ENCODE measurements at places on chromosomes 7 and 10. TPM values are rescaled to one million over a fixed set of nuclear protein-coding genes. Genes with fewer than 3 reads are reported as not detected.

LIPM gene
- not detected for total RNA-seq

ZNF107 gene
- 12.9 TPM for total RNA-seq

PGAM1 gene
- total RNA-seq: 1,128 TPM

OPN4 gene
- not detected for total RNA-seq

GPR26 gene
- total RNA-seq: not detected

KLF14 gene
- total RNA-seq: not detected

ELN gene
- 0.15 TPM for total RNA-seq

DNA sequence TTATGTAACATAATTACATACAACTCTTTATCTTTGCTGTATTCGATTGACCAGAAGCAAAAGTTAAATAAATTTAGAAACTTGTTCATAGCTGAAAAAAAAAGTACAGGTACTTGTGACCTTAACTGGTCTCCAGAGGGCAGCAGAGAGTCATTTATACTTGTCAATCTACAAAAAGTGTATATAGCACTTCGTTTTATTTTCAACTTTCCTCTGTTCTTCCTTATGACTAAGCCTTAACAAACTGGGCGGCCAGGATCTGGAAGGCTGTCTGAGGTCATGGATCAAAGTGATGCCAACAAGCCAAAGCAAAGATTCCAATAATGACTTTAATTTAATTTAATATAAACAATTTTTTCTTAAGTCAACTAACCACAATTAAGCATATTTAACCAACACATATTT lies 29.8 kb downstream of the C10orf67 start:
- DNase-seq: peak; percentile 38

GRCh38 chr7:114415064-114415989 lies 712 bp downstream of the FOXP2 start:
- no peak for DNase-seq

DNA sequence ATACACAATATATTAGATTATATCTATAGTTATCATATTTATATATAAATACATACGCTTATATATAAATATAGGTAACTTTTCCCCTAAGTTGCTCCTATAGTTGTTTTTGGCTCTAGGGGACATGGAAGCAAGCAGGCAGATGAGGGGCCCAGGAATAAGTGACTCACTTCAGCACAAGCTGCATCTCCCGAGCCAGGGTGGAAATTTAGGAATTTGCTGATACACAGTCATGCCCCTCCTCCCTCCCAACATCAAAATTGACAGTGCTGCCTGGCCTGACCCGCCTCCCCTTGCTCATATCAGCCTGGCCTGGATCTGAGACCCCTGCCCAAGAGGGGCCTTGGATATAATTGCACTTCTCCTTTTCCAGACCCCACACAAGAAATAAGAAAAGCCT lies 33.8 kb downstream of the MKI67 start:
- no peak for DNase-seq

GRCh38 chr10:32056136-32057035 lies at the start of gene KIF5B:
TSS of gene KIF5B (minus strand) at chr10:32056425. CDS start at chr10:32055973, 452 bp downstream.
- peak; percentile 82 for DNase-seq

- peak; percentile 63 for DNase-seq
These were observed 2.3 kb downstream of the HKDC1 start for GRCh38 chr10:69222157-69223027.

- no peak for DNase-seq
These were observed 7.1 kb upstream of the WDR86 start for GRCh38 chr7:151416941-151417315.

DNA sequence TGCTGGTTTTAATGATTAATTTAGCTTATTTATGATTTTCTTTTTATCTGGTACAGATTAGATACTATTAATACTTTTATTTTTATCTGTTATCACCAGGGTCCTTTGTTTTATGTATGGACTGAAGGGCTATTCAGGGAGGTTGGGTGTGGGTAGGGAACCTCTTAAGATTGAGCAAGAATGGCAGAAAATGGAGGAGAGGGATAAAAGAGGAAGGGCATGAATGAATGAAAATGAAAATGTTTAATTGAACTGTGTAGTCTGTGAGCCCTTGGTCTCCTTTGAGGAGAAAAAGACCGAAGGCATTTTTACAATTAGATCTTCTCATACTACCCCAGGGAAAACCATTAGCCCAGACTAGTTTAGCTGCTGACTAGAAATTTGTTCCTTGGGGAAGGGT lies 93.1 kb downstream of the CDK14 start:
- DNase-seq: no peak

GRCh38 chr7:18552943-18553604 lies 57.5 kb downstream of the HDAC9 start:
- no peak for DNase-seq

DNA sequence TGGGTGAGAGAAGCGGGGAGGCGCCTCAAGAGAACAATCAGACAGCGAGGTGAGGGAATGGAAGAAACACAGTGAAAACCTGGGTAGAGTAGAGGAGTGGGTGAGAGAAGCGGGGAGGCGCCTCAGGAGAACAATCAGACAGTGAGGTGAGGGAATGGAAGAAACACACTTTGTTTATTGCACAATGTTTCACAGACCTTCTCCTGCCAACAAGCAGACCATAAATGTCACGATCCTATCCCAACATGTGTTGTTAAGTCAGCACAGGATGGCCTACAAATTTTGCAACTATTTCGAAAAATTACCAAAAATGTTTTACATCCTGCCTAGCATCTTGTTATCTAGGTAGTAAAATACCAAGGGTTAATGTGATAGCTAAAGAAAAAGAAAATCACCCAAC lies 115.3 kb downstream of the JAZF1 start:
- DNase-seq: no peak

- DNase-seq: no peak
These were observed 174.6 kb downstream of the CCDC71L start for GRCh38 chr7:106486331-106486730.

DNA sequence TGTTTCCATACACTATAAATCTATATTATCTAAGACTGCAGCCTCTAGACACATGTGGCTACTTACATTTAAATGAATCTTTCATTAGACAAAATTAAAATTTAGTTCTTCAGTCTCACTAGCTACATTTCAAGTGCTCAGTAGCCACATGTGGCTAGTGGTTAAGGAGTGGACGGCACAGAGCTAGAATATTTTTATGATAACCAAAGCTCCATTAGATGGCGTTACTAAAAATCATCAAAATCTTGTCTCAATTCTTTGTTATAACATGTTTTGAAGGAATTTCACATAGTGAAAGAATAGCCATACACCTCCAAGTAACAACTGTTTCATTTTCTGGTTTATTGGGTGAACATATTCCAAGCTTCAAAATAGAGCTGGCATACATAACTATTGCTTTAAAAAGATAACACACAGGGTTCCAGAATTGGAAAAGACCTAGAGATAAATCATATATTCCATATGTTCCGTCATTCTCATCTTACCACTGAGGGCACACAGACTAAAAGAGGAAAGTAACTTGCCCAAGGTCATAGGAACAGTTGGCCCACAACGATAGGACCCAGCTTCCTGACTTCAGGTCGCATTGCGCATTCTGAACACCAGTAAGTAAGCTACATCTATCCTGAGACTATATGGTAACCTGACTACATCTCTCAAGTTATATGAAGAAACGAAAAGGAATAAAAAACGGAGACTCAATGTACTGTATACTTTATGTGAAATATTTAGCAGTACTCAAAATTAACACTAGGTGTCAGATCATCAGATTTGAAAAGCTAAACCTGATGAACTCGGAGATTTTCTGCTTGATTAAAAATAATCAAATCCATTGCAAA lies 66.6 kb downstream of the CAV1 start:
- no peak for DNase-seq

DNA sequence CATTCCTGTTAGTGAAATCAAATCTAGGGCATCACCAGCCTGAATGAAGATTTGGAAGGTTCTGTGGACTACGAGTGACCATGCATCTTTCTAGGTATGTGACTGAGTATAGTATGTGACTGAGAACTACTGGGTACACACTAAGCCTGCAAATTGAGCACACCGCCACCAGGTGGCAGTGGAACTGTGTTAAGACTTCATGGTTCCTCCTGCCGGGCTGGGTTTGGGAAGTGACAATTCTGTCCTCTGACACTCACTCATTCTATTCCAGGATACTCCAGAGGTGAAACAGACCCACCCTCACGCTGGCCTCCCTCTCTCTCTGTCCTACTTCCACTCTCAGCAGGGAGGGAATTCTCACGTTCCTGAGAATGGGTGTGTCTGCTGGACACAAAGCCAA lies 84.0 kb upstream of the TMEM248 start:
- DNase-seq: no peak

- DNase-seq: no peak
These were observed 228.0 kb downstream of the ELMO1 start for GRCh38 chr7:37220664-37221063.

GRCh38 chr7:25771491-25771890 lies 380.5 kb upstream of the NFE2L3 start:
- no peak for DNase-seq

GRCh38 chr7:28207486-28208158 lies 27.0 kb upstream of the JAZF1 start:
- DNase-seq: no peak

GRCh38 chr7:112125250-112125649 lies 80.9 kb downstream of the DOCK4 start:
- DNase-seq: no peak

DNA sequence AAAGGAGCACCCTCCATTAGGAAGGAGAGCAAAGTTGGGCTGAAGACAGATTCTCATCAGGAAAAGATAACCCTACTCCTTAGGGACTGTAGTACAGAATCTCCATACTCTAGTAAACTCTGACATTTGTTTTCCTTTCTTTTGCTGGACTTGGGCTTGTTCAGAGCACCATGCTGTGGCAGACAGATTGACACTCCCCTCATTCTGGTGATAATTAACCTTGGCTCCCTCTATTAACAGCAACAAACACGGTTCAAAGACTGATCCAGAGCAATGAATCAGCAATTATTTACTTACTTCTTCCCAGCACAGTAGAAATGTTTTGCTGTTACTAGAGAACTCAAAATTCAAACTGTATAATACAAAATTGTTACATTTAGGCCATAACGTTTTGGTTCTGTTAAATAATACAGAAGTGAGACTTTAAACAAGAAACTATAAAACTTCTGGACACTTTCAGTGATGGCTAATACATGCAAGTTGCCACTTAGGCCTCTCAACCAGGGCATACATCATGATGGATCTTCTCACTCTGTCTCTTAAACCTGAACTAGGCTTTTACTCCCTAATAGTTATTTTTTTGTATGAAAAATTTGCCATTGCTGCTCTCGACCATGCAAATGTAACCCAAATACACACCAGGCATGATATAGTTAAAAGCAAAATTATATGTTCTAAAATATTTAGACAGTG lies 639.0 kb downstream of the IPMK start:
- no peak for DNase-seq

- DNase-seq: no peak
These were observed 91.4 kb downstream of the PPP1R3C start for GRCh38 chr10:91541481-91541880.

DNA sequence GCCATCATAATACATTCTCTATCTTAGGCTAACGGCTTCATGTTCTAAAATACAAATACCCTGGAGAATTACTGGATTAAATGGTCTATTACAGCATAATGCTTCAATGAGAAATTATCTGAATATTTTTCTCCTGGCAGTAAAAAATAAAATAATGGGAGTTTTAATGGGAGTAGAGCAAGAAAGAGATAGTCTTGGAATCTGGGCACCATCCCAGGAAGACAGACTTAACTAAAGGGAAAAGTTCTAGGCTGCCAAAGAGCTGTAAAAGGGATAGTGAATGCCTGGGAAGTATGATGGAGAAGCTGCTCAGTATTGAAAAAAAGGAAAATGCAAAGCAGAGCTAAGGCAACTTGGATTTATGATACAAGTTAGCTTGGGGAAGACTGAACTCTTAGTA lies 12.1 kb upstream of the SYPL1 start:
- DNase-seq: no peak

GRCh38 chr7:154928136-154929005 lies 74.6 kb downstream of the PAXIP1 start:
- DNase-seq: no peak

- DNase-seq: no peak
These were observed 14.1 kb upstream of the CRCP start for GRCh38 chr7:66100408-66101050.

DNA sequence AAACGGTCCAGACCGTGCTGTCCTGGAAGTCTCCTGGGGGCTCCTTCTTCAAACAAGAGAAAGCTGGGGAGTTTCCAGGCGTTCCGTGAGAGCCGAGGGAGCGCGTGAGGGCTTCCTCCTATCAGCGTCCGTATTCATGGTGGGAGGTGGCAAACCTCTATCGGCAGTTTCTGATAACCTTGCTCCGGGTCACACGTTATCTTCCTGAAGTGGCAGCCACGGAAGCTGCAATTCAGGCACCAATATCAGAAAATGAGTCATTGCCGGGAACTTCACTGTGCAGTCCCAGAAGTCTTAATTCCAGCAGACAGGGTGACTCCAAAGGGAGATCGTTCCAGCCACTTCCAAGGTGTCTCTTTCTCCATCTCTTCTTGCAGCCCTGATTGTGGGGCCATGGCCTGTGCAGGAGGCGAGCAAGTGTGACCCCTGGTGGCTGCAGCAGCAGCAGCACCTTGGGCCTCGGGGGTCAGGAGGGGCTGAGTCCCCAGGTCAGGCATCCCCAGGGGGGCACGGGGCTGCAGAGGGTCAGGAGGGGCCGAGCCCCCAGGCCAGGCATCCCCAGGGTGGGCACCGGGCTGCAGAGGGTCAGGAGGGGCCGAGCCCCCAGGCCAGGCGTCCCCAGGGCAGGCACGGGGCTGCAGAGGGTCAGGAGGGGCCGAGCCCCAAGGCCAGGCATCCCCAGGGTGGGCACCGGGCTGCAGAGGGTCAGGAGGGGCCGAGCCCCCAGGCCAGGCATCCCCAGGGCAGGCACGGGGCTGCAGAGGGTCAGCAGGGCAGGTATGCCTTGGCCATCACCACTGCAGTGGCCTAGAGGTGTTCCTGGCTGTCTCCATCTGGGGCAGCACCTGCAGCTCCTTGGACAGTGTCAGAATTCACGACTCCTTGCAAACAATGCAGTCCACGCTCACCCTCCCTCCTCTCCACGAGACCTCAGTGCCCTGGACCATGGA lies 538.7 kb downstream of the DNAJB6 start:
- peak; percentile 42 for DNase-seq

DNA sequence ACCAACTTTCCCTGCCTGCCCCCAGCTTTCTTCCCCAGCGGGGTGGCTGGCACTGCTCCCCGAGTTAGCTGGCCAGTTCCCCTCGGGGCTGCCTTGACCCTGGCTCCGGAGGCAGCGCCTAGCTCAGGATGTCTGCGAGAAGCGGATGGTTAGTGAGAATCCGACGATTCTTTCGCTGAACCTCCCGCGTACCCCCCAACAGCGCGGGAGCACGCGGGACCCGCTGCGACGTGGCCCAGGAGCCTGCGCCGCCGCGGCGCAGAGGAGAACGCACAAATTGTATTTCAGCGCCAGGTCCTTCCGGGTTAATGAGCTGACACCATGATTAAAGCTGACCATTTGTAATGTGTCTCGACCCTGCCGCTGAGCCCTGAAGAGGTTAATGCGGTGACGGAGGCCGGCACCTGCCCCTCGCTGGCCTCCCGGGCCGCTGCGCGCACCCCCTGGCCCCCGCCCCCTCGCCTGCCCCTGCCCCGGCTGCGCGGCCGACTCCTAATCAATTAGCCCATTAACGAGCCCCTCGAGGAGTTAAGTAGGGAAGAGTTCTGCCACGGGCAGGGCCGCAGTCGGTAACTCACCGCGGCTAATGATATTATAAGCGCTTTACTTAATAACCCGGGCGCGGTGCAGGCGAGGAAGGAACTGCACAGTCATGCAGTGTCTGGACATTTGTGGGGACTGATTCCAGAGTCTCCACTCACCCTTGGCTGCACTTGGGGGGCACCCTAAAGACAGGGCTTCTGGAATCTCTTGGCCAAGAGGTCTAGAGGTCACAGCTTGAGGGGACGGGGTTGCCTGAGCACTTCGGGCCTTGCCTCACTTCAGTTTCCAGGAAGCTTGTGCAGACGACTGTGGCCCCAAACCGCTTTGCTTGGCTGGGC lies 1.7 kb upstream of the HMX2 start:
- DNase-seq: no peak

- peak; percentile 83 for DNase-seq
These were observed 11.9 kb downstream of the SSC4D start for GRCh38 chr7:76397409-76398183.

All from activated T-cell treated with anti-CD3 and anti-CD28 coated beads, Interleukin-2, amount 50 U/mL, for 4 hours (primary cell).